Stimulated activated CD8-positive, alpha-beta memory T cell treated with anti-CD3 and anti-CD28 coated beads, Interleukin-7, amount 100 ng/mL, for 1 hour (primary cell): ENCODE measurements at places on chromosomes 1 and 21.

DNA sequence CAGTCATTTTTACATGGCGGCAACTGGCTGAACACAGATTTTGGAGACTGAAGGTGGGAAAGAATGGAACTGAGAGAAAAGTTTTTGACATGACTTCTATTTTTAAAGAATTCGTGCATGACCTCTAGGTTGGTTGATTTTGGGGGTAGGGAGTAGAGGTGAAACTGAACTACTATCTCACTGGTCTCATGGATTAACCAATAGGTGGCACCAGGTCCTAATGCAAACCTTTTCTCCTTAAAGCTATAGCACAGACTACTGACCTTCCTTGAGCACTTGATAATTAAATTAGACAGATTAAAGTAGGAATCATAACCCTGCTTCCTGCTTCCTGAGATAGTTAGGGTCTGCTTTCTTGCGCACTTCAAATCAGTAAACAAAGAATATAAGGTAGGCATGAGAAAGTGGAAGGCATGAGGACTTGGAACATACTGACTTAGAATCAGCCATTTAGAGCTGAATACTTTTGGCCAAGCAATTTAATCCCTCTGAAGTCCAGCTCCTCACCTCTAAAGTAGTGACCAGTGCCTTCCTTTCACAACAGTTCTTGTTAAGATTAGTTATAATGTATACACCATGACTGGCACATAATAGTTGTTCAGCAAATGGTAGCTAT is 206.0 kb downstream of the CENPF start:
- no peak for DNase-seq

- no peak for DNase-seq
These were observed 4.9 kb downstream of the ARHGEF19 start for GRCh38 chr1:16207318-16208269.

GRCh38 chr21:43895196-43895595 is 30.2 kb downstream of the AGPAT3 start:
- DNase-seq, result no peak

GRCh38 chr1:108050911-108051629 is 86.1 kb upstream of the VAV3 start:
- DNase-seq, result no peak

DNA sequence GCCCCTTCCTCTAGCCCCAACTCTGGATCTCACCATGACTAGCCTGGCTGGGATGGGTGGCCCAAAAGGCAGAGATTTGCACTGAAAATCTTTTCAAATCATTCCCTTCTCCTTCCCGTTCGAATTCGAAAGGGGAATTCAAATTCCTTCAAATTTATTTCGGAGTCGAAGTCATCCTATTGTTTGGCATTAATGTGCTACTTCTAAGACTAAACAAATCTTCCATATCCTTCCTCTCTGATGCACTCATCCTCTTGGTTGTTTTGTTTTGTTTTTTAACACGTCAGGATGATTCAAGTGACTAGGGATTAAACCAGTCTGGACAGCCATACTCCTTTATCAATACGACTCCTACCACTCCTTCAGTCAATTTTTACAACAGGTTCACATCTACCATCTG is 95.5 kb upstream of the SGIP1 start:
- DNase-seq, result no peak

GRCh38 chr1:46480959-46481646 is 8.5 kb upstream of the DMBX1 start:
- DNase-seq, result no peak

- DNase-seq, result no peak
These were observed 37.2 kb downstream of the C1orf94 start for GRCh38 chr1:34213956-34214355.

- no peak for DNase-seq
These were observed 379.8 kb downstream of the PTPRC start for GRCh38 chr1:199018471-199019135.

DNA sequence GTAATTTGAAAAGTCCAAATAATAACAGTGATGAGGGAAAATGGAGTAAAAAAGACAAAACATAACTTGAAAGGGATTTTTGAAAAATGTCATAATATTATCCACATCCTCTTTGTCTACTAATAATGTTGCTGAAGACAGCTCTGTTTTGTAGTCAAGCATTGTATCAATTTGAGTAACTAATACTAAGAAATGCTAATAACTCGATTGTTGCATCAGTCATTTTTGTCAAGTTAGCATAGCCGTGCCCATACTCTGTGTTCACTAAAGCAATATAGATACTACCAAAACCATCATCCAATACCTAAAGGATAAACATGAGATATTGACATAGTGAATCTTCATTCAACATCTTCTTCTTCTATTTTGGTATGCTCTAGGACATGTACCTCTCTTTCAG is 17.3 kb downstream of the PDC start:
- DNase-seq, result no peak

DNA sequence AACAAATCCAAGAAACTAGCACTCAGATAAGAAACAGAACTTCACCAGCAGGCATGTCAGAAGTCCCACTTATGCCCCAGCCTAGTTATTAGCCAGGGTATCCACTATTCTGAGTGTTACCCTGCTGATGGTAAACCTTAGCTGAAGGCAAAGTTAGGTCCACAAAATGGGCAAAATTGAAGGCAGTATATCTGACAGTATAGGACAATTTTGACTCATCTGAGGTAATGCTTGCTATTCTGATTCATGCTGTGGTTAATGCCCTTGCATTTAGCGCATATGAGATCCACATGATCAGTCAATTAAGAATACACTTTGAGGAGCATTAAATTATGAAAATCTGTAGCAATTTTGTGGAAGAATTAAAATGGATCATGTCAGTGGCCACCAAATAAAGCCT is 15.1 kb downstream of the IFI44 start:
- DNase-seq, result no peak

- DNase-seq, result no peak
These were observed 121.9 kb downstream of the LRRC40 start for GRCh38 chr1:70083519-70083918.

GRCh38 chr1:181981821-181982220 is 79.7 kb downstream of the ZNF648 start:
- no peak for DNase-seq

DNA sequence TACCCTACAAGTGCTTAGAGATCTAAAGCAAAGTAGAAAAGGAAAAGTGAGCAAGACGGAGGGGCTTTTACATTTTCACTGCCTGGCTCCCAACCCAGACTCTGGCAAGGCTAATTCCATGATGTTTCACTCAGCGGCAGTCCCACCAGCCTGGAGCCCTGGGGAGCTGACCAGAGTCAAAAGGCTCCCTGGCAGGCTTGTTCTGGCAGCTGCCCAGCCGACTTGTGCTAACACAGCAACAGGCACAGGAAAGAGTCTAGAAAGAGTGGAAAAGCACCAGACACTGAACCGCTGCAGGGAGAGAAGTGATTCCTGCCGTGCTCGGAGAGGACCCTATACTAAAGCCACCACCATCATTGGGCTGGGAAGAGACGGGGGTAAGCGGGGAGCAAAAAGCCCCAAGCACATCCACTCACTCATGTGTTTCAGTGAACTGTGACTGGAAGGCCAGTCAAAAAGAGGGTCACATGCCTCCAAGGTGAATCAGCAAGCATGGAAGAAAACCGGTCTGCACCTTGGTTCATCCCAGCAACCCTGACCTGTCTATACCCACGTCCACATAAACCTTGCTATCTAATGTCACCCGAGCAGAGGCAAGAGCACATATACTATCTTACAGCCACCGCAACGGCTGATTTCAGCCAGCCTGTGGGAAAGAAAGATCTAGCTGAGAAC is 8.0 kb downstream of the SMIM12 start:
- DNase-seq, result no peak

DNA sequence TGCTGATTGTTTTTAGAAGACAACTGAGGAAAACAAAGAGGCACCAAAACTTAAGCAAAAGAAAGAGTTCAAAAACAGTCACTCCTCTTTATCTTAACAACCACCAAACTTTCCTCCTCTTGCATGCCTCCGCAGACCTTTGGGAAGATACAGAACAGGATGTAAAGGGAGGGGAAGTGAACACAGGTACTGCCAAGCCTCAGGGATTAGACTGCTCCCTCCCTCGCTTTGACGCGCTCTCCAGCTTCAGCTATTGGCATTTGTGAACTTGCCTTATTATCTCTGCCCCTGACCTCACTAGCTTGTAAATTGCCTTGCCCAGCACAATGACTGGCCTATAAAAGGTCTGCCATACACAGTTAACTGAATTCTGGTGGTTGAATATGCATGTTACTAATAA is 4.8 kb upstream of the SRP9 start:
- no peak for DNase-seq

- DNase-seq, result no peak
These were observed 198.7 kb downstream of the KCNT2 start for GRCh38 chr1:196409586-196409985.

DNA sequence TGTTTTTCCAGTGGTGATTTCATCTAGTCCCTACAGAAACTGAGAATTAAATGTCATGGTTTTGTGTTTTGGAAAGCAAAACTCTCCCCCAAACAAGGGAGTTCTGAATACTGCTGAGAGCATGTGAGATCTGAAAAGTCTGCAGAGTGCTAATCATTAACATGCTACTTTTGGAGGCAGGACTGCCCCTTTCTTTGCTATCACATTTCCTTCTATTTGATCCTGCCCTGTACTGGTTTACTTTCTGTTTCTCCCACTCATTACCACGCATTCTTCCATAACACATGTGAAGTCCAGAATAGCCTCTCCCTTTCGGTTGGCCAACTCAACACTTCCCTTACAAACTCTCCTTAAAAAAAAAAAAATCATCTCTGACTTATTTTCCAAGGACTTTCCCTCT is 63.6 kb downstream of the GADD45A start:
- DNase-seq, result no peak

DNA sequence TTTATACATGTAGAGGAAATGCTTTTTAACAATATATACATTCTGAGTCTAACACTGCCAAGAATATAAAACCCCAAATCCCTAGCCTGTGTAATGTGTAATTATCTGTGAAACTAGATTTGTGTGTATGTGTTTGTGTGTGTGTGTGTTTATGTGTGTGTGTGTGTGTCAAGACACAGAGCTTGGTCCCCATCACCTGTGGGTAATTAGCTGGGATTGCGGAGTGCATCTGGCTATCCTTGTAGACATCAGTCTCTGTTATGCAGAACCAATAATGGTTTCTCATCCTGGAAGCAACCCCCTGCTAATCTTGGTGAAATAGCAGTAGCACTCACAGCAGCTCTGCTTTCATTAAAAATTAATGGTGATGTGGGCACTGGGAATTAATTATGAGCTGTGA is 26.3 kb upstream of the ST6GALNAC3 start:
- DNase-seq, result no peak

GRCh38 chr1:205804605-205805004 is 8.4 kb downstream of the SLC41A1 start:
- DNase-seq, result no peak

- no peak for DNase-seq
These were observed 633 bp downstream of the THEMIS2 start for GRCh38 chr1:27872802-27873551.

DNA sequence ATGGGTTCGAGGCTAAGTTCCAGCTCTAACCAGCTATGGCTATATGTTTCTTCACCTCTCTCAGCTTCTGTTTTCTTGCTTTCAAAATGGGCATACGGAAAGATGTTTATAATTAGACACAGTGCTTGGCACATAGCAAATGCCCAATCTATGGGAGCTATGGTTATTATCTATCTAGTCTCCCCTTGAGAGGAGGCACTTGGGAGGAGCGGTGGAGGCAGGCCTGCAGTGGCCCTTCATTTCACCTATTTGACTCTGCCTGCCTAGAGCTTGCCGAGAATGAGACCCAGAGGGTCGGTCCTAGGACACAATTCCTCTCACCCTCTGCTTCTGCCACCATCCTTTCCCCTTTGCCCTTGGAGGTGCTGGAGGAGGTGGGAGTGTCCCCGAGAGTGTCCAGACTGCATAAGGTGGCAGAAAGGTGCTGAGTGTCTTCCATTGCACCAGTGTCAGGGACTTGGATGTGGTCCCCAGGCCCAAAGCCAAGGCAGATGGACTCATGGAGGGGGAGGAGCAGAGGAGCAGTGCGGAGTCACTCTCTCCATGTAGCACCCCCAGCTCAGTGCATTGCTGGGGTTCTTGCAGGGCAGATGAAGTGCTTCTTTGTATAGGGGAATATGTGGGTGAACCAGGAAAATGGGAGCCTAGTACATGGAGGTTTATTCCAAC is 9.0 kb downstream of the LGR6 start:
- no peak for DNase-seq

GRCh38 chr1:77540501-77541161 is 141.8 kb downstream of the ZZZ3 start:
- no peak for DNase-seq

DNA sequence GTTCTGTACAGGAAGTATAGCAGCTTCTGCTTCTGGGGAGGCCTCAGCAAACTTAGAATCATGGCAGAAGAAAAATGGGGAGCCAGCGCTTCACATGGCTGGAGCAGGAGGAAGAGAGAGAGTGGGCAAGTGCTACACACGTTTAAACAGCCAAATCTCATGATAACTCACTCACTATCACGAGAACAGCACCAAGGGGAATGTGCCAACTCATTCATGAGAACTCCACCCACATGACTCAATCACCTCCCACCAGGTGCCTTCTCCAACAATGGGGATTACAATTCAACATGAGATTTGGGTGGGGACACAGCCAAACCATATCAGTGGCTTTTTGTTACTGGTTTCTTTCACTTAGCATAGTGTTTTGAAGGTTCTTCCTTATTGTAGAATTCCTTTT is 138.6 kb downstream of the SYT14 start:
- DNase-seq, result no peak

GRCh38 chr1:204961765-204962419 is 81.1 kb upstream of the CNTN2 start:
- no peak for DNase-seq

- no peak for DNase-seq
These were observed 32.8 kb downstream of the GJA4 start for GRCh38 chr1:34825455-34826091.

DNA sequence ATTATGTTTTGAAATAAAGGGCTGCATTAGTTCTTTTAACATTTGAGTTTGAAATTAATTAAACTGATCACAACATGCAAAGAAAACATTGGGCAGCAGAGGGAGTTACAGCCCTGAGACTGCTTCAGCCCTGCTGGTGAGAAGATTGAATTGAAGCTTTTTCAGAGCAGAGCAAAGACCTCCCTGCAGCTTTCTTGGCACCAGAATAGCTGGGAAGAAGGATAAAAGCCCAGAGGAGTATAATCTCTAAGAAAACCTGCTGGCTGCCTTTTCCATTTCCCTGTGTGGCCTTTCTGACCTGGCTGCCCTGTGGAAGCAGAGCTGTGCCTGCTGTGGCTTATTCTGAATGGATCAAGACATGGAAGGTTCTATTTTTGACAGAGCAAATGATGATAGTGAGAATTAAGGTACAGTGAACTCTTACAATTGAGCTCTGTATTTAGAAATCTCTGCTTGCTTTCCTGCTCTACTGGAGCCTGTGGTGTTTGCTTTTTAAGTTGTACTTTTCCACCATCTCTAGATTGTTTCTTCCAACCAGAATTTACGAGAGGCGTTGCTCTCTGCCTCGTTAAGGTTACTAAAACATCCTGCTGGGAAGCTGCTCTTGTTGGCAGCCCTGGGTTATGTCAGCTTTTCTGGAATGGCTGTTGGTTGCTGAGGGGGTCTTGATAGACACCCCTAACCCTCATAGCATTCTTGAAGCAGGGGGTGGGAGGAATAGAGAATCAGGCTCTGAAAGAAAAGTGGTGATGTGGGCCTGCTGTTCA is 9.9 kb downstream of the SNRPE start:
- no peak for DNase-seq
